ENCODE measurements at places on chromosomes 1 and 21.

- DNase-seq, result no peak
Observed at GRCh38 chr1:8184301-8184700, 133.6 kb upstream of the SLC45A1 start.

DNA sequence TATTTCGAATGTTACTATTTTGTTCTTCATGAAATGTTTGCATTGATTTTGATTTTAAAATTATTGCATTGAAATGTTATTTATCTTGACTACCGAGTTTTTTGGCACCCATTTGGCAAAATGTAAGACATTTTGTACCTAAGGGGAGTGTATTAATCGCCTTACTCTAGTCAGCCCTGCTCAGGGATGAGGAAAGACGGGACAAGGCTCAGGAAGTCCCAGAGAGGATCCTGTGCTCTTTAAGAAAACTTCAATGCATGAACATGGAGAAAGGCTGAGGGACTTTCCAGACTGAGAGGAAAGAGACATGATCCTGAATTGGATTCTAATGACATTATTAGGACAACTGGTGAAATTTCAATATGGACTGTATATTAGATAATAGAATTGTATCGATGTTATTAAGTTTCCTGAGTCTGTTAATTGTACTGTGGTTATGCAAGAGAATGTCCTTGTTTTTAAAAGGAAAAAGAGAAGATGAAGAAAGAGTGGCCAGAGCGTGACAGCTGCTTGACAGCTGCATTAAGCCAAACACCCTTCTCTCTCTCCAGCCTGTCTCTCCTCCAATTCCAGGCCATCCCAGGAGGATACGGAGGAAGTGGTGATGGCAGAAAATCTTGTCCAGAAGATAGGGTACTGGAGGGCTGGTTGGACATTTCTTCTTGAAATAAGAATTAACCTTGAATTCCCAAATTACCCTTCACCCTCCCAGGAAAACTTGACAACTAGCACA, 66.0 kb downstream of the PLEKHA6 start:
- DNase-seq, result peak; percentile 57

DNA sequence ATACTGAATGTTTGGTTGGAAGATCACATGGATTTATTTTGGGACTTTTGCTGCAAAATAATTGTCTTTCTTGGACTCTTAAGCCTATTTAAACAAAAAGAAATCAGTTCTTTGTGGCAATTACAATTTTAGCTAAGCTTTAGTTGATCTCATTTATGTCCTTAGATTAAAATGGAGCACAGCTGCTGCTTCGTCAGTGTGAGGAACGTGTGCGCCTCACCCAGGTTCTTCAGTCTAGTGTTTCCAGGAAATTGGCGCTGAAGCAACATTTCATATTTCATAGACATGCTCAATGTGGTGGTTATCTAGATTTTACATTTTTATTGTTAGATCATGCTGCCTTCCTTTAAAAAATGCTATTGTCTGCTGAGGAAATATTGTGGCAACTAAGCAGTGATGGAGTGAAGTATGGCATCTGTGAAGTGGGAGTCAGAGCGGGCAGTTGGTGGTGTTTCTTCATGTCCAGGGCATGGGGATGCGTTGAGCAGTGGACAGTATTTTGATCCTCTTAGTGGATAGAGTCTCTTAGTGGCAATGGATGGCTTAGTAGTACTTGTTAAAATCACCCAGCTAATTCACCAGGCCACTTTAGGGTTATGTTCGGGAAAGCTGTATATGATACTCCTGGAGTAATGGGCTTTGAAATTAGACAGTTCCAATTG, 5.6 kb downstream of the DDI2 start:
- DNase-seq, result no peak

GRCh38 chr1:64882574-64883255, 83.6 kb downstream of the JAK1 start:
- no peak for DNase-seq

DNA sequence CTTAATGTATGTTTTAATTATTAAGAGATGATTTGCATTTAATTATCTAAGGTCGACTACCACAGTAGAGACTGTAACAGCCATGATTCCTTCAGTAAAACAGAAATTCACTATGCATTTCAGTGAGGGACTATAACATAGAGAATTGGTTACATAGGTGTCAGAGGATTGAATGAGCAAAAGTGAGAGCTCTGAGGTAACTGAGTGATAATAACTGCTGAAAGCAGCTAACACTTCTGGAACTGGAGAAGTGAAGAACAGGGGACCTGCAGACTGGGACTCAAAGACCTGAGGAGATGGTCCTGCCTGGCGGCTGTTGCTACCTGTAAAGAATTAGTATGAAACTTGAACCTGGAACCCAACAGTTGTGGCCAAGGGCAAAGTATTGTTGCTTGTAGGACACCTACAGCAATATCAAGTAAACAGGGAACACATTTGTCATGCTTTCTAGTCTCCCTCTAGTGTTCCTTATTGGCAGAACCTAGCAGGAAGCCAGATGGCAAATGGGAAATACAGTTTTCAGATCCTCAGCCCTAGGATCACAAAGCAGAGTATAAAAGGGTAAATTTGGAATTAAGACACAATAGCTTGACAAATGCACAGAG, 110.6 kb downstream of the HS2ST1 start:
- peak; percentile 55 for DNase-seq

DNA sequence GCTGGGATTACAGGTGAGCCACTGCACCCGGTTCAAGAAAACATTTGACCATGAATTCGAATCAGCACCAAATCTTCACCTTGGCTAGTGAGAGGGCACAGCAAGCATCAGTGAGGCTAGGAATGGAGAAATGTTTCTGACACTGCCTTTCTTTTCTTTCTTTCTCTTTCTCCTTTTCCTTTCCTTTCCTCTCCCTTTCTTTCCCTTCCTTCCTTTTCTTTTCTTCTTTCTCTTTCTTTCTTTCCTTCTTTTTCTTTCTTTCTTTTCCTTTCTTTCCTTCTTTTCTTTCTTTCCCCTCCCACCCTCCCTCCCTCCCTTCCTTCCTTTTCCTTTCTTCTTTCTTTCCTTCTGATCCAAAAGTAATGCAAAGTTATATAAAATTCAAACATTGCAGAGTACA, 40.9 kb downstream of the GFI1 start:
- no peak for DNase-seq

GRCh38 chr1:46442317-46443161, 47.1 kb upstream of the DMBX1 start:
- DNase-seq, result peak; percentile 47

DNA sequence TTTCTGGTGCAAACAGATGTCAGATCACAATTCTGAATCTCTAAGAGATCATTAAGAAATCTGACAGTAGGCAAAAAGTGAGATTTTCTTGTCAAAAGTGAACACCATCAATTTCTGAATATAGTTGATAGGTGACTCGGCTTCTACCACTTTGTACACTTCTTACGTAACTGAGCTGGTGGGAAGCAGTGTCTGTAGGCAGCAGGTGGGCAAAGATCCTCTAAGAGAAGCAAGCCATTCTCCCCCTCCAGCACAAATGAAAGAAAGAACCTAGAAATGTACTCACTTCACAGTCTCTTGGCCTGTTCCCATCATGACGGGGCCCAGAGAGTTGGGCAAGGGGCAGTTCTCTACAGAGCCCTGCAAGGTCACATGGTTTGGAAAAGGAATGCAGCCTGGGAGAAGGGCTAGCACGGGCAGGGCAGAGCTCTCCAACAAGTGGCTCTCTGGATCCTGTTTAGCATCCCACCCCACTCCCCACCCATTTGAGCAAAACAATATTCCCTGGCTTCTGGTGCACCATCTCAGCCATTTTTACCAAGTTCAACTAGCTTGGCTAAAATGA, 412.6 kb downstream of the LTN1 start:
- DNase-seq, result no peak

- DNase-seq, result no peak
Observed at GRCh38 chr1:239511875-239512274, 125.5 kb downstream of the CHRM3 start.

GRCh38 chr1:5570931-5571330, 421.3 kb downstream of the NPHP4 start:
- no peak for DNase-seq

DNA sequence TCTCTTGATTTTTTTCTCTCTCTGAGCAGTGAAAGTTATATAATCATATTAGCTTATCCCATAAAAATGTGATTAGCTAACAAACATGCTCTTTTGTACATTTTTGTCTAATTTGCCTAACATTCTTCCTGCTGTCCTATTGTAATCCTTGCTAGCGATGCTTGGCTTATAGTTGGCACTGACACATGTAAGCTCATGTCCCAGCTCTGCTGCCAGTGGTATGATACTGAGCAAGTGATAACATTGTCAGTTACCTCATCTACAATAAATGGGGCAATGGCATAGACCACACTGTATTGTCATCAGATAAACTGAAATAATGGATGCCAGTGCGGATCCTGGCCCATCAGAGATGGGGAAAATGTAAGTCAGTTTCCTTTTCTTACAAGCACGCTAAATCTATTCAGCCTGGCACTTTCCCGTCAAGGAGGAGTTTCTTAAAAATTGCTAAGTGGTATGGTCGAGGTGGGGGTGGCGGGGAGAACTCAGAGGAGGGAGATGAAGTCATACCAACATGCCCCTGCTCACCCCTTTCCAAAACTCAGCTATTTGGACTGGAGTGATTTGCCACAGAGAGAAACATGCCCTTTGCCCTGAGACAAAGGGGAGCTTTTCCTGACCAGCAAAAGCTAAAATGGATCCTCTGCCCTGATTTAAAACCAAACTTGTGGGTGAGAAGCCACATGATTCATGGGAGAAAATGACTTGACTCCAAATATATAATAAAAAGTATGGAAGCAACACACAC, 1.3 kb downstream of the FYB2 start:
- no peak for DNase-seq

Data from muscle of back (tissue), 13 donors.